Activated CD4-positive, CD25-positive, alpha-beta regulatory T cell treated with anti-CD3 and anti-CD28 coated beads, Interleukin-2, amount 50 U/mL, for 16 hours (primary cell): ENCODE measurements at places on chromosomes 2 and 18.

GRCh38 chr2:112031473-112032223 is 23.4 kb upstream of the TMEM87B start:
- no peak for DNase-seq

DNA sequence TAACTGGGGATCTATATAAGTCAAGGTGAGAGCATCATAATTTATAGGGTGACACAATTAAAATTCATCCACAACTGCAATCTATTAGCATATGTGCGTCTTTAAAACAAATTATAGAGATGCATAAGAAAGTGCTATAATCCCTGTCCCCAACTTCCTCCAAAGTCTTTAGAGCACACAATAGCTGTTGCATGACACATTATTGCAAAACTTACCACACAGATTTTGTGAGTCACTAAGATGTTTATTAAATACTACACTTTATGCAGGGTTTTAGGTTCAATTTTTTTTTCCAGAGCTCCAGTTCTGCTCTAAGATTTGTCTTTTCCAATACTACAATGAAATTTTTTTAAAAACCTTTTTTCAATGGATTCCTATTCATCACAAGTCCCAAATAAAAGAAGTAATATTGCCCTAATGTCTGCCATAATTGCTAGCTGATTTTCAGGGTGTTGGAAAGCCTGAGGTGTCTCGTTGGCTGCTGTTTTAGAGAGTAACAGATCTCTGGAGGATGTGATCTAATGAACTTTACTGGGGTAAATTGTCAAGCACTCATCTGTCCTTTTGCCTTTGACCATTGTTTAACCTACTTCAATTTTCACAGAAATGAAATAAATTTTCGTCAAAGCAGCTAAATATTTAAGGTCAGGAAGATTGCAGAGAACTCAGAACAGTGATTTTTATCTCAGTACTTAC is 250.5 kb upstream of the NETO1 start:
- no peak for DNase-seq

DNA sequence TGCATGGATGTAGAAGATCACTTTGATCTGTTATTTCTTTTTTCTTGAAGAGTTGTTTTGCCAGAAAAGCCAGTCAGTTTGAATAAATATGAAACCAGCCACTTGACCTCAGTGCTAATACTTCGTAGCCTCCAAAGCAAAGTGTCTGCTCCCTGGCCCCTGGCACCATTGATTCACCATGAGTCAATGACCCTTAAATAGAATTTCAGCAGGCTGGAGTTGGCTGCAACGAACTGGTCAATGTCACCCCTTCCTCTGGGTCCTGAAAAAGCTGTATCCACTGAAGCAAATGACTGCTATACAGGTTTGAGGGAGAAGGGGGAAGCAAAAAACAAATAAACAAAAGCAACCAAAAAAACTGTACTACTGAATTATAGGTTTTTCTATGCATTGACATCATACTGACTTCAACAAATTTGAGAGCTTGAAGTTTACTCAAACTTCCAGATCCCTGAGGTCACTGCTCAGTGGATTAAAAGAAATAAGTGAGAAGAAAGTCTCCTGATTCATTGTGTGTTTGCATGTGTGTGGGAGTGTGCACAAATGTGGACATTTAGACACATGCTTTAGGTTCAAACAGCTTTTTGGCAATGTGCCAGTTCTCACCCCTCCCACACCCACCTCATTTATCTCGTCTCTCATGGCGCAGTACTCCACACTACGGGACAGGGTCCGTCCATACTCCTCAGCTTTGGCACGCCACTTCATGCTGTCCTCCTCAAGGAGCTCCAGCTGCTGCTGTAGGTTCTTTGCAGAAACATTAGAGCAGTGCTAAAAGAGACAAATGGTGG is 58.1 kb upstream of the TTN start:
- no peak for DNase-seq

DNA sequence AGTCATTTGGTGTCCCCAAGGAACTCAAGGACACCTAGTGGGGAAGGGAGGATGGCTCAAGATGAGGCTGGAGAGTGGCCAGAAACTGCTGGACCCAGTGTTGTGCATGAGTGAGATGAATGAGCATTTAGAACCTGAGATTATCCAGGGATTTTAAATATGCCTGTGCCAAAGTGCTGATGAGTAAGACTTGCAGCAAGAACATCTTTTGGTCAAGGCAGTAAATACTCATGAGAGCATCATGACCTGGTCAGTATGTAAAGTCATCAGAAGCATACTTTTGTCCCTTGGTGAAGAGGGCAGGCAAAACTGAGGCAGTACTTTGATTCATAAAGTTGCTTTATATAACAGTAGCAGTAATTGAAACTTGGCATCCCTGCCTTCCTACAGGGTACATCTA is 3.1 kb upstream of the SPP2 start:
- DNase-seq = no peak

- DNase-seq = no peak
Measured at GRCh38 chr2:200356857-200357384, 50.4 kb downstream of the SPATS2L start.

- DNase-seq = no peak
Measured at GRCh38 chr2:174581491-174581890, 16.1 kb downstream of the WIPF1 start.

DNA sequence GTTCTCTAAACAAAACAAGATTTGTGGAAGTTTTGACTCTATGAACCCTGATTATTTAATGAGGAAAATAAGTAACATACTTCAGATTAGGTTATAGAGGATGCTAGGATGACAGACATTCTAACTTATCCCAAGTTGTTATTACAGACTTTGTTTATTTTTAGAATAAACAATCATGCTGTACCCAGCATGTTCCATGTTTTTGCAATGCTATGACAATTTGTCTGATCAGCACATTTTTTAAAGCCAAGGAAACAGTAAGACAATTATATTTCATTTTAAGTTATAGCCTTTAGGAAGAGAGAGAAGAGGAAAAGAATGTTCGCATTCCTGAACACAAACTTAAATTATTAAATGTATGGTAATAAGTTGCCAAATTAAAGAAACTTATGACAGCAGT is 119.8 kb downstream of the KYNU start:
- DNase-seq = no peak

- DNase-seq = no peak
Measured at GRCh38 chr2:203498161-203498560, 36.9 kb downstream of the RAPH1 start.

DNA sequence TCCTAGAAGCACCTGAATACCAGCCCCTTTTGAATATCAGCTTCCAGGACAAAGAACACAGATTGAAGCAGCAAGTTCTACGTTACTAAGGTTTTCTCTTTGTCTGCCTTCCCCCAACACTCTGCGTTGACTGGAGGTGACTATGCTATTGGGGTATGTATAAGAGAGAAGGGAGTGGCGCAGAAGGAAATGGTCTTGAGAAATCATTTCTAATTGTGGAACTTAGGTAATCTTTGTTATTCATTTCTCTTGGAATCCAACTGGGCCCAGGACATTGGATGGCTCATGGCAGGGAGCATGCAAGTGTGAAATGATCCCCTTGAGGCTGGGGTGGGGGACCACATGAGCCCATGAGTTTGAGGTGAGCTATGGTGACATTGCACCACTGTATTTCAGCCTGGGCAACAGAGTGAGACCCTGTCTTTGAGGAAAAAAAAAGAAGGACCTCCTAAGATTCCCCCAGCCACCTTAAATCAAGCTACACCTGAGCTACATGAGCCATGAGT is 29.7 kb downstream of the XDH start:
- no peak for DNase-seq

GRCh38 chr18:50091509-50092244 is 103.3 kb downstream of the MYO5B start:
- no peak for DNase-seq

GRCh38 chr2:200966770-200967169 is 3.3 kb upstream of the ORC2 start:
- no peak for DNase-seq

- no peak for DNase-seq
Measured at GRCh38 chr18:36532394-36532793, 234.9 kb downstream of the FHOD3 start.

- no peak for DNase-seq
Measured at GRCh38 chr2:205171261-205171940, 510.9 kb upstream of the NRP2 start.

- DNase-seq = no peak
Measured at GRCh38 chr18:24333084-24333483, 64.5 kb downstream of the OSBPL1A start.

DNA sequence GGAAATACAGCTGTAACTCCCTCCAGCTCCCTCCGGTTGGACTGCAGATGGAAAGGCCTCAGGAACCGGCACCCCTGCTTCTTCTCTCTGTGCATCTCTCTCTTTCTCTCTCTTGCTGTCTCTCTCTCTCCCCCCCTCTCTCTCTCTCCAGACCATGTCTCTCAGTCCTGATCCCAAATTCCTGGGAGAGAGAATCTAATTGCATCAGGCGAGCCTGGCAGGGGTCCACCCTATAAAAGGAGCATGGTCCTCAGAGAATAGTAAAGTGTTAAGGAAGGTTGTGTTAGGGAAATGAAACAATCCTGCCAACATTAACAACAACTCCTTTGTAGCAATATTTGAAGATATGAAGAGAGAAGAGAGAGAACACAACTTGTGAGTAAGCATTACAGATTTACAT is 36.7 kb downstream of the VIT start:
- DNase-seq = no peak

GRCh38 chr2:215811003-215811402 is 202.3 kb downstream of the MREG start:
- DNase-seq = no peak

DNA sequence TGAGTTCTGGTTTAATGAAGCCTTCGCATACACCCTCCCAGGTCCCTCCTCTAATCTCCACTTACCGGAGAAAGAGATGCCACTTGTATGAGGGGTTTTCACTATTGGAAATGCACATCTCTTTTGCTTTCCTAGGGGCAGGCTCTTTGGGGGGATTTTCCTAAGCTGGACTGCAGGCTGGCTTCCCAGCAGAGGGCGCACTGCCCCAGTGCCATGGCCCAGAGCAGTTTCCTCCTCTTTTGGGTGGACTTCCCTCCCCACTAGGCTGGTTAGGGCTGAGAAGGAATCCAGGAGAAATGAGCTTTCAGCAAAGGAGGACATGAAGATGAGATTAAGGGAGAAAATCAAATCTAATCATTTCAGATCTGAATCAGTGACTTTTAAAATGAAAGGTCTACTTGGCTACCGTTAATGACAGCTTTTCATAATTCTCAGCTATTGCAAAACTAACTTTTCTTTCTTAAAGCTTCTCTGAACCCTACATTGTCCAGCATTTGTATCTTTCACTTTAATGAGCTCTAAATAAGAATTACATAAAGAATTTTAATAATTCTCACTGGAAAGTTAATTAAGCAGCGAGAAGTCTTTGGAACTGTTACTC is 784.1 kb upstream of the FANCL start:
- no peak for DNase-seq

DNA sequence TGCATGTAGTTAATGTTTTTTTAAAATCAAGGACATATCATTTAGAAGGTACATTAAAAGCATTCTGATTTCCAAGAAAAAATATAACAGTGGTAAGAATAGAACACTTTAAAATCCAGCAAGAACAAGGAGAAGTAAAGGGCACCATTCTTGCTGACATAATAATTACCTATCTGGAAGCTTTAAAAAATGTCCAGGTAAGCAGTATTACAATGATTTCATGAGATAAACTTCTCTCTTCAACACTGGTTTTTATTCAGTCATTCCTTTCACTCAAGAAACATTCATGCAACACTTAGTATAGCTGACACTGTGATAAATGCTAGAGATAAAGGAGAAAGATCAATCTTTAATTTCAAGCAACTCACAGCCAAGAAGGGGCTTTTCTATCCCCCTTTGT is 2.9 kb upstream of the KANSL1L start:
- no peak for DNase-seq

DNA sequence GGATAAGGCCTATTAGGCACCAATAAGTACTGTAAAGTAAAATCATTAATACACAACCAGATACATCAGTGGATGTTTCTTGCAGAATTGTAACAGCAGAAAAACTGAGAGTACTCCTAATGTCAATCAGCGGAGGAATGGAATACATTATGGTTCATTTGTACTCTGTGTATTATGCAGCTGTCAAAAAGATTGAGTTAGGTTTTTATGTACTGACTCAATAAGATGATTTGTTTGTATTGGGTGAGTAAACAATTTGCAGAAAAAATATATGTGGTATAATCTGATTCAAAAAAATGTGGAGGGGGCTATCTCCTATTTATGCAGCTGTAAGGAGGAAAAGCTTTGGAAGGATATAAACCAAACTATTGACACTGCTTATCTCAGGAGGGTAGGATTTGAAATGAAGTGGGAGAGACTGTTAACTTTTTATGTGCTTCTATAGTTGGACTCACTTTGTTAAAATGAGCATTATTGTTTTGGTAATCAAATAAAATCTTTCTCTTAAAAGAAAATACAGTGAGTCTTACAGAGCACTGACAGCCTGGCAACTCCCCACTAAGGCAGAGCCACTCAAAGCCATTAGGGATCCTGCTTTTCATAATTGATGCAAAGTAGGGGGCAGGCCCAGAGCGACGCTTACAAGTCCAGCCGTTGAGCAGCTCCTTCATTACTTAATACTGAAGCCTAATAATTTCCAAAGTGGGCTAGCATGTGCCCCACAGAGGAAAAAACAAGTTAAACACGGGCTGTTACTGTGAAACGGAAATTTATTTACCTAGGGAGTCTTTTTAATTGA is 168.8 kb downstream of the PHLPP1 start:
- no peak for DNase-seq

DNA sequence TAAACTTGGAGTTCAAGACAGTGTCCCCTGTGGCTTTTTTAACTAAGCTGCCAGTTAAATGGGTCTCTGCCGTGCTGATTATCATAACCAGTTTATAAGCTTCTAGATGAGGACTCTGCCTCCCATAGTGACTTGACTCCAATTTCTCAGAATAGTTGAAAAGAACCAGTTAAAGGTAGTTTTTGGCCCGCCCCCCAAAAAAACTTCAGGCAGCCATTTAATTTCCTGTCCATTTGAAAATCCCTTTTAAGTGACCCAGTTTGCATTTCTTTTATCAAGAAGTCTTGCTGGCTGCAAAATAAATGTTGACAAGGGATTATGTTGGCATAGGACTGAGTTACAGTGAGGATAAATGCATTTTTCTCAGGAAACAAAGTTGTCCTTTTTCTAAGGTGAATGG is 2.3 kb downstream of the SLC20A1 start:
- DNase-seq = no peak

- no peak for DNase-seq
Measured at GRCh38 chr2:111659361-111660333, 224.3 kb downstream of the ANAPC1 start.

DNA sequence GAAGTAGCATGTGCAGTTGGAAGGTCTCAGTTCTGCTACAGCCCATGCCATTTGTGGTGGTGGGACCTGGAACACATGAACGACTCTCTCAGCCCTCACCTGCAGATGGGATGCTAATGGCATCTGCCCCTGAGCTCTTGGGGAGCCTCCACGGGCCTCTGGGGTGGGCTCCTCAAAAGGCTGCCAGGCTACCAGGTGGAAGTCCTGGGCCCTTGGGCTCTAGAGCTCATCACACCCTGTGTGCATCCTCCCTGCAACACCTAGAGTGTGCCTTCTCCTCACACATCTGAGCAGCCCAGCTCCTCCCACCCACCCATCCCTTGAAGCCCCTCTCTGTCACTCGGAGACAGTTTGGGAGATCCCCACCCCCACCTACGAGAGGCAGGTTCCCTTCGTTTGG is 231.8 kb upstream of the MYT1L start:
- no peak for DNase-seq

- no peak for DNase-seq
Measured at GRCh38 chr2:148967578-148967977, 70.9 kb upstream of the LYPD6B start.
